Esophagus (tissue), 2 donors: ENCODE measurements at places on chromosomes 7 and 10. TPM values are rescaled to one million over a fixed set of nuclear protein-coding genes. Genes with fewer than 3 reads are reported as not detected.

The CDC14C gene
- not detected for polyA plus RNA-seq

The HMX2 gene
- polyA plus RNA-seq: not detected

The MBL2 gene
- polyA plus RNA-seq: not detected

The ITPRID1 gene
- polyA plus RNA-seq: not detected

The INHBA gene
- polyA plus RNA-seq: 0.61 TPM

The EBF3 gene
- 0.57 TPM for polyA plus RNA-seq

The TFR2 gene
- 0.41 TPM for polyA plus RNA-seq

The ATP6V0A4 gene
- 4.4 TPM for polyA plus RNA-seq

The AGAP5 gene
- polyA plus RNA-seq: 2.6 TPM

The CRHR2 gene
- polyA plus RNA-seq: 0.04 TPM

The PAX4 gene
- not detected for polyA plus RNA-seq

The FHIP2A gene
- polyA plus RNA-seq: 3.2 TPM

The FANK1 gene
- polyA plus RNA-seq: 4.3 TPM

The SPRN gene
- 0.33 TPM for polyA plus RNA-seq

The TAS2R41 gene
- polyA plus RNA-seq: not detected

The CCL24 gene
- not detected for polyA plus RNA-seq

The ZP3 gene
- polyA plus RNA-seq: 4.3 TPM

The GIMAP4 gene
- polyA plus RNA-seq: 5.3 TPM

The TMEM196 gene
- polyA plus RNA-seq: not detected

The TLX1 gene
- polyA plus RNA-seq: not detected

The CUZD1 gene
- polyA plus RNA-seq: 0.32 TPM

The SLC26A5 gene
- 0.06 TPM for polyA plus RNA-seq

The GGCT gene
- 88.5 TPM for polyA plus RNA-seq

The ANKRD2 gene
- polyA plus RNA-seq: 0.43 TPM

The VOPP1 gene
- 10.8 TPM for polyA plus RNA-seq

The ACSM6 gene
- not detected for polyA plus RNA-seq

The TSPAN33 gene
- polyA plus RNA-seq: 3.8 TPM

The PNLIPRP1 gene
- 0.29 TPM for polyA plus RNA-seq

The MYOZ1 gene
- 3.1 TPM for polyA plus RNA-seq

The TPST1 gene
- 5.9 TPM for polyA plus RNA-seq

The HECW1 gene
- polyA plus RNA-seq: 0.47 TPM

The SH2D4B gene
- polyA plus RNA-seq: 0.02 TPM

The FBXL13 gene
- polyA plus RNA-seq: 0.08 TPM

The VPS50 gene
- 7.0 TPM for polyA plus RNA-seq

The PRLHR gene
- polyA plus RNA-seq: not detected

The TEX47 gene
- not detected for polyA plus RNA-seq

The PLXNA4 gene
- polyA plus RNA-seq: 0.55 TPM

The GPR158 gene
- under 0.01 TPM for polyA plus RNA-seq

The LIPM gene
- polyA plus RNA-seq: not detected

The FAM221A gene
- 6.2 TPM for polyA plus RNA-seq

The MINDY4 gene
- 1.3 TPM for polyA plus RNA-seq

The COBL gene
- 6.1 TPM for polyA plus RNA-seq

The ZNF736 gene
- polyA plus RNA-seq: 1.7 TPM

The SLC13A1 gene
- polyA plus RNA-seq: not detected

The RAPGEF5 gene
- polyA plus RNA-seq: 6.6 TPM
